ENCODE measurements at places on chromosomes 4 and X.
A peak's percentile ranks its signal among the peaks of the same experiment; 100 is the strongest.

GRCh38 chr4:127071443-127071842, 561.3 kb upstream of the INTU start:
- DNase-seq: no peak

DNA sequence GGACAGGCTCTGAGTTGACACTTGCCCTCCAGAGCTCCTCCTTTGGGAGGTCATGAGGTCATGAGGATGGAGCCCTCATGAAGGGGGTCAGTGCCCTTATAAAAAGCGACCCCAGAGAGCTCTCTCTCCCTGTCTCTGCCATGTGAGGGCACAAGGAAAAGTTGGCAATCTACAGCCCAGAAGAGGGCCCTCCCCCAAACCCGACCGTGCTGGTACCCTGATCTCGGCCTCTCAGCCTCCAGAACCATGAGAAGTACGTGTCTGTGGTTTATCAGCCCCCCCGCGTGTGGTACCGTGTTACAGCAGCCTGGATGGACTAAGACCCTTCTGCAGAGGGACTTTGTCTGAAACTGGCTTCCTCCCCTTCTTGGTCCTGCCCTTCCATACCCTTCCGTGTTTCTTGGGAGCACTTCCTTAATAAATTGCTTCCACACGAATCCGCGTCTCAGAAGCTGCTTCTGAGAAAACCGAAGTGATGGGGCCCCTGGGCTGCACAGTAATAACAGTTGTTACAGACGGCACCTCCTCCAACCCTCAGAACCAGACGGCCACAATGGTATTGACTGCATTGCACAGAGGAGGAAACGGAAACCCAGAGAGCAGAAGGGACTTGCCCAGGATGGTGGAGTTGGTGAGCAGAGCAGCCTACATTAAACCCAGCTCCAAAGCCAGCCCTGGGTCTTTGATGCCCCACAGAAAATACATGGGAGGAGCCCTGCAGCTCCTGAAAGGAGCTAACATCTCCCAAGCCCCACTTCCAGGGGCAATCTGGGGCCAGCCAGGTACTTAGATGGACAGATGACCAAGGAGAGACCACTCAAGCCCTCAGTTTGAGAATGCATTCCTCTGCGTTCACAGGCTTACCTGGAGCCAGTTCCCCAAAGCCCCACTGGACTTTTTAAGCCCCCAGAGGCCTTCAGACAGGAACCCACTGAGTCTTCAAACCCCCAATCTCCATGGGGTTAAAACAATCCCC, 242.7 kb downstream of the BCOR start:
- no peak for DNase-seq

DNA sequence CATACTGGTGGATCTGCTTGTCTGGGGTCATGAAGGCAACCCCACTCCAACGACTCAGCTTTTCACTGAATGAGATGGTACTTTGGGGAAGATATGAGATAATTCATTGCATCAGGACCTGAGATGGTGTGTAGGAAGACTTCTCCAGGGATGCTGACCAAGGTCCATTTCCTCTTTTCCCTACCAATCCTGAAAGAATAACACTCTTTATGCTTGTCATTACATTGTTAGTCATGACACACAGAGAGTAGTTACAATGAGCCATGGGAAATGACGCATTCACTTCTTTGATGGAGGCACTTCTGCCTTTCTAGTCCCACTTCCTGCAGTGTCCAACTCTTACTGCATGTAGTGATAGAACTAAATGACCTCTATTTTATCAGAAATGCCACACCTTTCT, 58.6 kb downstream of the AREG start:
- no peak for DNase-seq

GRCh38 chrX:150032742-150033141, 94.5 kb upstream of the EOLA2 start:
- no peak for DNase-seq

GRCh38 chr4:70908993-70909556, 6.9 kb downstream of the MOB1B start:
- no peak for DNase-seq

DNA sequence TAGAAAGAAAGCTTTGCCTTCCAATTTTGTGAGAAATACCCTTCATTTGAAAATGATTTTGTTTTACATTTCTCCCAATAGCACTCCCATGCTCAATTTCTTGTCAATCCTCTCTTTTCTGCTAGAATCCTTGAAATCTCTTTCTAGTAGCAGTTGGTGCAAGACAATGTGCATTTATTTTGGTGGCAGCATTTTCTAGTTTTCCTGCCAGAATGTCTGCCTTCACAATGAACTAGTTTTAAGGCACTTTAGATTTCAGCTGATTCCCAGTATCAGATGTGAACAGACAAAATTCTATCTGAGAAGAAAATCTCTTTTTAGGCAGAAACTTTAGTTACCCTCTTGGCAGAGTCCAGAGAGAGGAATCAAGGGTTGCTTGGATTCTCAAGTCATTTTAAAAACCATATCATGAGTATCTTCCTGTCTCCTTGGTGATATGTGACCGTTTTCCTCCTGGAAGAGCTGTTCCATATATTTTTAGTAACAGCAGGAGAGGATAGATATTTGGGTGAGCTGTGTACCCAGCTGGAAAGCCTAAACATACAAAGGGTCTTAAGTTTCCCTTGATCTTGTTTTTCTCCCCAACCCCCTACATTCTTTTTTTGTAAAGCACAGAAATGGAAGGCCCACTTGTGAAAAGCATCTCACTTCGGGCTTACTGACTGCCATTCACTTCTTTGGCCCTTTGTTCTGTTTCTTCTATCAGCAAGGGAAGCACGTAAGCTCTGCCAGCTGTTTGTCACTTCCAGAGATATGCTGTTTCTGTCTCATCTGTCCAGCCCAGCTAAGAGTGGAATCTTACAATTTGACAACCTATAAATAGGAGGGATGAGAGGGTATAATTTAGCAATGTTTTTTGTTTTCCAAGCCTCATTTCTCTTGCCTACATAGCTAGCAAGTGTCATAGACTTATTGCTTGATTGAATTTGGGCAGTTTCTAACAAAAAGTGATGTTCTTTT, 38.7 kb downstream of the TSPAN7 start:
- peak; percentile 0 for DNase-seq

DNA sequence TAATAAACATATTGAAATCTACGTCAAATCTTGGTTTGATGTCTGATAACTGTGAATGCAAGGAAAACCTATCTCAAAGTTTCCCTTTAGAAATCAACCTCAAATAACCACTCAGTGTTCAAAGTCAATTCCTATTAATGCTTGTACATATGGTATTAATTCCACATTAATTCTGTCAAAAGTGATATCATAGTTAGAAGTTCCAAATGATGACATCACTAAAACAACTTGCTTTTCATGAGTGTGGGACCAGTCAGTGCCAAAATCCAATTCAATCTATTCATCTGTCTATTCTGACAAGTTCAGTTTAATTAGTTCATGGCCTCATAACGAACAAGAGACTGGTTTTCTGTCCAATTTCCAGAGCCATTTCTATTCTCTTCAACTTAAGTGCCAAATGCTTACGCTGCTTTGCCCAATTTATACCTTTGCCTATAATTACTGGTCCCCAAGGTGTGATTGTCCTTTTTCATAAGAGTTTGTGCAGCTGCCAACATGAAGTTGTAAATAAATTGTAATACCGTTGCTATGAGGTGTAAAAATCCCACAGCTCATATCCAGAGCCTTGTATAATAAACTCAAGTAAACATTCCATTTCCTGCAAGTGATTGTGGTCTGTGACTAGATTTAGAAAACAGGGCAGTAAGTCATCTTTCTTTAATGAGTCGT, 476.2 kb downstream of the RAB28 start:
- no peak for DNase-seq

DNA sequence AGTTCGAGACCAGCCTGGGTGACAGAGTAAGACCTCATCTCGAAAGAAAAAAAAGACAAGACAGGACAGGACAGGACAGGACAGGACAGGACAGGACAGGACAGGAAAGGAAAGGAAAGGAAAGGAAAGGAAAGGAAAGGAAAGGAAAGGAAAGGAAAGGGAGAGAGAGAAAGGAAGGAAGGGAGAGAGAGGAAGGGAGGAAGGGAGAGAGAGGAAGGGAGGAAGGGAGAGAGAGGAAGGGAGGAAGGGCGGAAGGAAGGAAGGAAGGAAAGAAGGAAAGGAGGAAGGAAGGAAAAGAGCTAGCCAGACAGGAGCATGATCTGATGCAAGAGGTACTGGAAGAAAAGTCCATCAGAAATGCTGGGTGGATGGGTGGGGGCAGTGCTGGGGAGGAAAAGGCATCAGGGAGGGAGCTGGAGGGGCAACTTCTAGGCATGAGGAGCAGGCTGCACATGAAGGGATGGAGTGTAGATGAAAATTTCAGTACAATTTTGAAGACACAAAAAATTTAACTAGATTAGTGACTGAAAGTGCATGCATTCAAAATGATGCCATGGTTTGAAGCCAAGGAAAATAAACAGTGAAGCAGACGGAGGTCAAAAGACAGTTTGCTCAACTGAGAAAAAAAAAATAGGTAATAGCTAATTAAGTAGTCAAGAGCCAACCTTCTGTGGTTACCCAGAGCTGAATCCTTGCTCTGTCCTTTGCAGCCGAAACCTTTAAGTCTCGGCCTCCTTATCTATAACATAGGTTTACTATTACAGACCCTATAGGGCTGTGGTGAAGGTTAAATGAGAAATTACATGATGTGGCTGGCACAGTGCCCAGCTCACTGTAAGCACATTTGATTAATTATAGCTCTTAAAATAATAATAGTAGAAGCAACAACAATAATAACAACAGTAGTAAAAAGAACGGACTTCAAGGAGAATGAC, 59.9 kb downstream of the ZNF827 start:
- no peak for DNase-seq

DNA sequence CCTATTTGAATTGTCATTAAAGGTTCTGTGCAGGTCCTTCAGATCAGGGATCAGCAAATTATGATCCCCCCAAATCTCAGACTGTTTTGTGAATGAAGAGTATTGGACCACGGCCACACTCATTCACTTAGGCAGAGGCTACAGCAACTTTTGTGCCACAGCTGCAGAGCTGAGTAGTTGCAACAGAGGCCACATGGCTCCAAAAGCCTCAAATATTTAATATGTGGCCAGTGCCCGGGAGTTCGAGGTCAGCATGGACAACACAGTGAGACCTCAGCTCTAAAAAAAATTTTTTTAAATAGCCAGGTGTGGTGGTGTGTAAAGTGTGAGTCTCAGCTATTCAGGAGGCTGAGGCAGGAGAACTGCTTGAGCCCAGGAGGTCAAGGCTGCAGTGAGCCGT, 100.7 kb downstream of the NSUN7 start:
- no peak for DNase-seq

DNA sequence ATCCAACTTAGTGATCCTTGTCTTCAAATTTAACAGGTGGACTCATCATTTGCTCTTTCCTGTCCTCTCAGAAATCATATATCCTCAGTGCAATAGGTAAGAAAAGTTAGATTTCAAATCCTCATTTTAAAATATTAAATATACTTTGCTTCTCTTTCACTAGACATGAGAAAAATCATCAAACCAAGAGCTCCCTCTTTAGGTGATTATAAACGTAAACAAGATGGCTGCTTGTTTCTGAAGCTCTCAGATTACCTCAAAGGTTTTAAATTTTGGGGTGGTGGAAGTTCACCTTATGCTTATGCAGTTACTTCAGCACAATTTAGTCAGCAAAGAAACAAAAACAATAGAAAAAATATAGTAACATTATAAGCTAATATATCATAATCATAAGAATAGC, 27.3 kb downstream of the CSN3 start:
- DNase-seq: no peak

DNA sequence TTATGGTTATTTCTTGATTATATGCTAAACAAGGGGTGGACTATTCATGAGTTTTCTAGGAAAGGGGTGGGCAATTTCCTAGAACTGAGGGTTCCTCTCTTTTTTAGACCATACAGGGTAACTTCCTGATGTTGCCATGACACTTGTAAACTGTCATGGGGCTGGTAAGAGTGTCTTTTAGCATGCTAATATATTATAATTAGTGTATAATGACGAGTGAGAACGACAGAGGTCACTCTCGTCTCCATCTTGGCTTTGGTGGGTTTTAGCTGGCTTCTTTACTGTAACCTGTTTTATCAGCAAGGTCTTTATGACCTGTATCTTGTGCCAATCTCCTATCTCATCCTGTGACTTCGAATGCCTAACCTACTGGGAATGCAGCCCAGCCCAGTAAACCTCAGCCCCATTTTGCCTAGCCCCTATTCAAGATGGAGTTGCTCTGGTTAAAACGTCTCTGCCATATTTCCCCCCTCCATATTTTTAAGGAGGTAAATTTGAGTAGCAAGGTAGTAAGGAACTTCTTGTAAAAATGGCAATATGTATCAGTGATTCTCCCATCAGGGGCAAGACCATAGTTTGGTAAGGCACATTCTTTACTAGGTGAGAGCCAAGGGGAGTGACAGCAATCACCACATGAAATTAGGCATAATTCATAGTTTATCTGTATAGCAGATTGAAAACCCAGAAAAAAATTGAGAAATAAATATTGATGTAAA, 2.6 kb downstream of the CXCL2 start:
- no peak for DNase-seq

DNA sequence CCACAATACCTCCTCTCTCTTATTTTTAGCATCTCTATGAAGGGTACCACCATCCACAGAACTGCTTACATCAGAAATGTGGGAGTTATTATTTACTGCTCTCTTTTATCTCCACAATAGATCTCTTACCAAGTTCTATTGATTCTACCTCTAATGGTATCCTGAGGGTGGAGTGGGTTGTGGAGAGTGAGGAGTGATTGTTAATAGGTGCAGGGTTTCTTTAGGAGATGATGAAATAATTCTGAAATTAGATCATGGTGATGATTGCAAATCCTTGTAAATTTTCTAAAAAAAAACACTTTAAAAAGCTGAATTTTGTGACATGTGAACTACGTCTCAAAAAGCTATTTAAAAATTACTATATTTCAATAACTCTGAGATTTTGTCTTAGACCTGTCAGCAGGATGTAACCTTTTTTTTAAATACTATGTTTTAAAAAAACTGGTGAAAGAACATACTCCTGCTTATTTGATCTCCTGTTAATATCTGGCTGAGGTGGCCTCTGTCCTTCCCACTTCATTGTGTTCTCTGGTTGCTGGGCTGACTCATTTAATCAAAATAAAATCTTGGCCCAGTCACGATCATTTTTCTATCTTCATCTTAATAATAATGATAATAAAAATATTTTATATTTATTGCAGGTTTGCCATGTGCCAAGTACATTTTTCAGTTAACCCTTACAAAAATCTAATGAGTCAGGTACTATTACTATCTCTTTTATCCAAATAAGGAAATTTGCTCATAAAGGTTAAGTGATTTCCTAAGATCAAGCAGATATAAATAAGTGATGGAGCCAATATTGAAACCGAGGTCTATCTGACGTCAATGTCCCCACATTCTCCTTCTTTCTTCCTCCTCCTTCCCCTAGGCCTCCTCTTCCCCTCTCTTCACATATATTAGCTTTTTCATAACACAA, 73.5 kb downstream of the GLUD2 start:
- DNase-seq: no peak

- DNase-seq: no peak
Observed at GRCh38 chr4:167232805-167233684, 1.2 kb downstream of the SPOCK3 start.

- DNase-seq: no peak
Observed at GRCh38 chr4:177367336-177367735, 57.7 kb downstream of the NEIL3 start.

- no peak for DNase-seq
Observed at GRCh38 chr4:173509036-173510001, 20.7 kb downstream of the HAND2 start.

- DNase-seq: no peak
Observed at GRCh38 chrX:121504153-121504552, 456.7 kb downstream of the GLUD2 start.

GRCh38 chr4:80215449-80216052, 18.2 kb downstream of the PRDM8 start:
- DNase-seq: no peak

- no peak for DNase-seq
Observed at GRCh38 chr4:121428721-121429120, 47.9 kb upstream of the QRFPR start.

Measured in left kidney (tissue), 8 donors.